Naive B cell (primary cell): ENCODE measurements at places on chromosomes 3 and 15.
A peak's percentile ranks its signal among the peaks of the same experiment; 100 is the strongest.

- peak overlapping the region; percentile 20 for H3K27ac ChIP-seq
- no peaks in the 10 kb centered on the region for H3K36me3 ChIP-seq
- no peak for DNase-seq
- peaks cover 5% of the 10 kb centered on the region for H3K4me1 ChIP-seq
- no peaks in the 10 kb centered on the region for H3K27me3 ChIP-seq
- no peak overlapping the region for H3K4me3 ChIP-seq
Measured at GRCh38 chr15:99386391-99386790, 135.1 kb downstream of the LRRC28 start.

DNA sequence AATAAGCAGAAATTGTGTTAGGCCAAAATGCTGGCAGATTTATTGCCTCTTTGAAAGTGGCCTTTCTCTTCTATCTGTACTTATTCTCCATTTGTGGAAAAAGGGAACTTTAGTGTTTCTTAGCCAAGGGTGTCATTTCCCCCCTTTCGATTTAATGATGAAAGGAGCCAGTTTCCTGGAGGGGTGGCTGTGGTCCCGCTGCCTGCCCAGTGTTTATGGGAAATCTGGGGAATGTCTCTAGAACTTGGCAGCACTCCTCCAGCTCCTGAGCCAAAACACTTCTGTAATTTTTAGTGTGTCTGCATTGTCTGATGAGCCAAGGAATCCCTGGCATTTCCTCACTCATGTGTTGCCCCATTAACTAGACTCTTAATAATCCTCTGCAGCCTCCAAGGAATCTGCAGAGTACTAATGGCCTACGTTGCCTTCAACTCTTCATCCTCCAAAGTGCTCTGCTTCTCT, 448.8 kb downstream of the GRM7 start:
- H3K4me1 ChIP-seq, result no peaks in the 10 kb centered on the region
- no peaks in the 10 kb centered on the region for H3K36me3 ChIP-seq
- DNase-seq, result no peak
- no peak overlapping the region for H3K27ac ChIP-seq

DNA sequence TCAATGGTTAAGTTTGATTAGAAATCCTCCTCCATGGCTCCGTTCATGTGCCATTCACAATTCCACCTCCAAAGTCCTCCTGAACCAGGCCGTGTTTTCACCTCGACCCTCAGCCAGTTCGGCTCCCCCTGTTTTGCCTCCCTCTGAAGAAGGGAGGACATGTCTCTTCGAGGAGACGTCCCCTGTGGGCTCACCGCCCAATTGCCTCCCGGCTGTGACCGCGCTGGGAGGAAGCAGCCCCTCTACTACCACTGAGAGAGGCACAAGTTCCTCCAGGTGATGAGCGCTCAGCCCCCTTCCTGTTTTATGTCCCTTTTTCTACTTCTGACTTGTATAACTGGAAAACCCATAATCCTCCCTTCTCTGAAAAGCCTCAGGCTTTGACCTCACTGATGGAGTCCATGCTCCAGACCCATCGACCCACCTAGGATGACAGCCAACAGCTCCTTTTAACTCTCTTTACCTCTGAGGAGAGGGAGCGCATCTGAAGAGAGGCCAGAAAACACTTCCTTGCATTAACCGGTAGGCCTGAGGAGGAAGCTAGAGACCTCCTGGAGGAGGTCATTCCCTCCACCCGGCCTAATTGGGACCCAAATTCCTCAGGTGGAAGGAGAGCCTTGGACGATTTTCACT, 4.7 kb downstream of the DET1 start:
- no peaks in the 10 kb centered on the region for H3K36me3 ChIP-seq
- no peak for DNase-seq
- H3K4me1 ChIP-seq, result peaks cover 6% of the 10 kb centered on the region
- no peak overlapping the region for H3K4me3 ChIP-seq
- H3K27ac ChIP-seq, result no peak overlapping the region

DNA sequence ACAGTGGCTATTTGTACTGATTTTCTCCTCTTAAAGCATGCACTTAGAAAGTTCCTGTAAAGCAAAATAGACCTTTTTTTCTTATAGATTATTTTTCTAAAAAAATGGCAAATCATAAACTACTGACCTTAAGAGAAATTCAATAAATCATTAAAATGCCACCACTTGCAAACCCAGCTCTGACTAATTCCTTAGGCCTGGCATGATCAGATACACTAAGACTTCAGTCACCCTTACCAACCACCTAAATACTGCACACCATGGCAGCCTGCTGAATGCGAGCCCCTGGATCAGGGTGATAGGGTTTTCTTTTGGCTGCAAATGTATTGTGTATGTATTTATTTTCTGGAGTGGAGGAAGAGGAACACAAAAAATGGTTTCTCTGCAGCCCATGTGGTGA, 370.6 kb upstream of the TBL1XR1 start:
- no peak overlapping the region for H3K27ac ChIP-seq
- no peaks in the 10 kb centered on the region for H3K36me3 ChIP-seq
- peaks cover 17% of the 10 kb centered on the region for H3K4me1 ChIP-seq
- H3K4me3 ChIP-seq, result no peak overlapping the region
- DNase-seq, result no peak
